ENCODE measurements at places on chromosomes 4 and X.
A peak's percentile ranks its signal among the peaks of the same experiment; 100 is the strongest.

DNA sequence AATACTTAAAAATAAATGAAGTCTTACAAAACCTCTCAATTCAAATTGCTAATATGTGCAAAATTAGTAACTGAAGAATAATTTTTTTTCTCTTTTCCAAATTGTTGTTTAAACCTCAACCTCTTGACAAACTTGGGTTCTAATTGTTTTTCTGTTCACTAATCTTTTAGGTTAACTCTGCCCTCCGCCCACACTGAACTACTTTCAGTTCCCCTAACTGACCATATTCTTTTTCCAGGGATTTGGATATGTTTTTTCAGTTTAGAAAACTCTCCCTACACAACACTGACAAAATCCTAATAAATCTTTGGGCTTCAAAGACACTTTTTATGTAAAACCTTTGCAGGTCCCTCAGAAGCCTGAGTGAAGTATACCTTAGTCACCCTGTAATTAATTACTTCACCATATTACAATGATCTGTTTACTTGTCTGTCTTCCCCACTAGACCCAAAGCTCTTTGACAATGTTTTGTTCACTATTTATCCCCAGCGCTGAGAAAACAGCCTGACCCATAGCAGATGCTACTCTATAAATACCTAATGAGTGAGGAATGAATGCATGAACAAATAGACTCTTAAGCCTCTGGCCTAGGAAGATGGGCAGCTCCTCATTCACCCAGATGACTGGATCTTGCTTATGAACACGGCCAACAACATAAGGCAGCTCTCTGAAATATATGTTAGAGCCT is 134.9 kb downstream of the MAML3 start:
- no peak for DNase-seq

DNA sequence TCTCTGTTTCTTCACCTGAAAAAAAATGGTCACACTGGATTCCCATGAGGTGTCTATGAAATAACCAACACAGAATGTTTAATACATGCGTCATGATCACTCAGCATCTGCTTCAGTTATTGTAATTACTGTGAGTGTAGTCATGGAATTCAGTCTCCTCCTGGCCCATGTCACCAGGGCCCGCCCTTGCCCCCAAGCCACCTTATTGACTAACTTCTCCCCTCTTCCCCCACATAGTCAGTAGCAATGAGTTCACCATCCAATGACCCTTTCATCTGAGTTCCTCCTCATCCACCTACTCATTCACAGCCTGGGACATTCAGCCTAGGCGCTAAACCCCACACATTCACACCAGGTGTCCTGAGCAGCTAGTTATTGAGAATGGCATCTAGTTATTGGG is 15.6 kb downstream of the PNMA6F start:
- DNase-seq = peak; percentile 17

DNA sequence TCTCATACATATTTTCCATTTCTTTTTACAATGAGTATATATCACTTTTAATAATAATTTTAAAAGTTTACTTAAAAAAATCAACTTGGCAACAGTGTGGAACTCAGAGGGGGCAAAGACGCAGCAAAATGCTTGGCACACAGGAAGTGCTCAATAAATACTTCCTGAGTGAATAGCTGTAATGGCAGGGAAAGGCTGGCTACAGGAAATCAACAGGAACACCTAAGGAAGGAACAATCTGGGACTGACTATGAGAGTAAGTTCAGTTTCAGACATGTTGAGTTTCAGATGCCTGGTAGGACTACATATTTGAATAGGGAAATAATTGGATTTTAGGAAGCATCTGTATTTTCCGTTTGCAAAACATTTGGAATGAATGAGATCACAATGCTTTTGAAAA is 137.6 kb downstream of the SCLT1 start:
- DNase-seq = no peak

DNA sequence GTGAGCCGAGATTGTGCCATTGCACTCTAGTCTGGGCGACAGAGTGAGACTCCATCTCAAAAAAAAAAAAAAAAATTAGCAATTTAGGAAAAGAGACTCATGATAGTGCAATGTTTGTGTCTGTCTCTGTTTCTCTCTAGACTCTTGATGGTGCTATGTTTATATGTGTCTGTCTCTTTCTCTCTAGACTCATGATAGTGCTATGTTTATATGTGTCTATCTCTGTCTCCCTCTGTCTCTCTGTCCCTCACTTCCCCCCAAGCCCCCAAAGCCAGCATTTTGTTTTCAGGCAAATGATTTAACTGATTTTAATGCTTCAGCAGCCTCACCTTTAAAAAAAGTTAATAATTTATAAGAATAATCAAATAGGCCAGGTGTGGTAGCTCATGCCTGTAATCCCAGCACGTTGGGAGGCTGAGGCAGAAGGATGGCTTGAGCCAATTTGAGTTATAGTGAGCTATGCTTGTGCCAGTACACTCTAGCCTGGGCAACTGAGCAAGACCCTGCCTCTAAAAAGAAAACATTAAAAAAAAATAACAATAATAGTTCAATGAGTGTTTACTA is 6.9 kb downstream of the MOB1B start:
- DNase-seq = no peak

DNA sequence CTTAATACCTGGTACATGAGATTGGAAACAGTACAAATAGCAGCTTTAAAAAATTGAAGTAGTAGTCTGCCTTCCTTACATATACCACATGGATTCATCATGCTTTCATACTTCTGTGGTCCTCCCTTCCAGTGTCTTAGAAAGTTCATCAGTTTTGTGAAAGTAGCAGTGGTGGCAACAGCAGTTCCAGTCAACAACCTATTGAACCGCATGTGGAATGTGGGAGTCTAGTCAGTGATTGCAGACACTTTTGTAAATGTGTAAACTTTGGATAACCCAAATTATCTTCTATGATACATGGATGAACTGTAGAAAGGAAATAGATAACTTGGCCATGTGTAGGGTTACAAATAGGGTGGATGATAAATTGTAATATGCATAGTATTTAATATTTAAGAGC is 34.1 kb downstream of the FNIP2 start:
- no peak for DNase-seq

GRCh38 chrX:12804655-12805054 is 13.4 kb downstream of the PRPS2 start:
- DNase-seq = no peak

GRCh38 chr4:38113132-38113531 is 152.9 kb downstream of the PTTG2 start:
- DNase-seq = no peak

DNA sequence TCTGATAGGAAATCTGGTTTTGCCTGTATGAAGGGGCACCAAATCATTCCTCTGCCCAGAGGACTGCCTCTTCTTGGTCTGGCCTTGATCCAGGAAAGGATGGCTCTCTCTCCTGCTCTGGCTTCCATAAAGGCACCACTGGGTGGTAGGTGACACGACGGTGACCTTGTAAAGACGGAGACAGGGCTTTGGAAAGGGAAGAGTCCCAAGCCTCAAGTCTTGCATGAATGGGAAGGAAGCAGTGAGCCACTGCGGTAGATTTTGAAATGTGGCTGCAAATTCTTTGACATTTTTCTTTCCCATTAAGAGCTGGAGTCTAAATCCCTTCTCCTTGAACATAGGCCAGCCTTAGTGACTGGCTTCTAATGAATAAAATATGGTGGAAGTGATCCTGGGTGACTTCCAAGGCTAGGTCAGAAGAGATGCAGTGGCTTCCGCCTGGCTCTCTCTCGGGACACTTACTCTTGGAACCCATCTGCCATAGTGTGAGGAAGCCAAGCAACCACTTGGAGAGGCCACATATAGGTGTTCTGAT is 347.4 kb downstream of the BCOR start:
- DNase-seq = no peak

GRCh38 chr4:73944061-73944875 is 37.6 kb downstream of the PF4 start:
- no peak for DNase-seq

- DNase-seq = no peak
These were observed 41.2 kb upstream of the PDHA2 start for GRCh38 chr4:95798727-95799126.

- no peak for DNase-seq
These were observed 88.2 kb upstream of the PPARGC1A start for GRCh38 chr4:23978002-23978401.

DNA sequence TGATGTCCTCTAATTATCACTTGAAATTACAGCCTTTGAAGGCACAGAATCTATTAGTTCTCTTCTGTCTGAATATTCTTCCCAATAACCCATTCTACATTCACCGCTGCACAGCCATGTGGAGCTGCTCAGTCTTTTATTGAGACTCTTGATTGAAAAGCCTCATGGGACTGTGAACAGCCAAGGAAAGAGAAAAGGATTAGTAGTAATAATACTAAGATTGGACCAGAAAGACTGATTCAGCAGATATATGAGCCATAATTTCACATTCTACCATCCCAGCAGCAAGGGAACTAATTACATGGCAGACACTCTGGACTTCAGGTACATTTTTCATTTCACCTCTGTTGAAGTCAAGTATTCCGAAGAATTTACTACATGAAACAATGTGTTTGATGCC is 2471.7 kb downstream of the ARAP2 start:
- no peak for DNase-seq

- DNase-seq = no peak
These were observed 47.5 kb downstream of the DCTD start for GRCh38 chr4:182869697-182870096.

DNA sequence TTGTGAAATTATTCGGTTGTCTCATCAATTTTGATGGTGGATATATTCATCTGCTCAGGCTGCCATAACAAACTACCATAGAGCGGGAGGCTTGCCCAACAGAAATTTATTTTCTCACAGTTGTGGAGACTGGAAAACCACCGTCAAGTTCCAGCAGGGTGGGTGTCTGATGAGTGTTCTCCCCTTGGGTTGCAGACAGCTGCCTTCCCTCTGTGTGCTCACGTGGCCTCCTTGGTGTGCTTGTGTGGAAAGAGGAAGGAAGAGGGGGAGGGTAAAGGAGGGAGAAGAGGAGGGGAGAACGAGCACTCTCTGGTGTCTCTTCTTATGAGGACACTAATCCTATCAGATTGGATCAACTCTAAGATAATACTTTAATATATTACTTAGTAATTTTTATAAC is 123.8 kb upstream of the TEX13D start:
- DNase-seq = no peak

GRCh38 chr4:176849076-176849475 is 56.4 kb upstream of the VEGFC start:
- DNase-seq = no peak

DNA sequence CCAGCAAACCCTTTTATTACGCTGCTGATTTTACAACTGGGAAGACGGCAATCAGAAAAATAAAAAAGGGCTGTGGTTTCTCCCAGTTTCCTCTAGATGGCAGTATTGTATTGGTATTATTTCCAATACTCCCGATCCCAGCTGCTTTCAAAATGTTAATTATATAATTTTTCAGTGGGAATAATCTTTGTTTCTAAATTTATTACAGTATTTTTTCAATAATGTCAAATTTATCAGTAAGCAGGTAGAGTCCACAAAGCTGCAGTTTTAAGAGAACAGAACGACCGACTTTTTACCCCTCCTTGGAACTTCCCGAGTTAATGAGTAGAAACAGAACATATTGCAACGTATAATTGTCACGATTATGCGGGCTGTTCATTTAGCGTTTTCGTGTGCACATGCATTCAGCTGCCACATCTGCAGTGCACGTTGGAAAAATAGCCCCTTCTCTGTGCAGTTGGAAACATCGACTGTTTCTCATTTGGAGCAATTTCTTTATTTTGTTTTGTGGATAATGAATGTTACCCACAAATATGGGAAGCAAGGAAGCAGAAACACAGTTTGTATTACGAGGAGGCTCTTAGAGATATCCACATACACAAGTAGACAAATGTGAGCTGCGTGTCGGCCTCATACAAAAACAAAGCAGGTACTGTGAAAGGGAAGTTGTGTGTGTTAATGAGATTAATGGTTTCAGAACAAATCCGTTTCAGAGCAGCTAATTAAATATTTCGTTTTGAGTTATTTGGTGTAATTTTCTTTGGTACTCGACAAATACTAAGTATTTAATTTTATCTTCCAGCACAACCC is 188.0 kb downstream of the STIM2 start:
- DNase-seq = no peak

GRCh38 chr4:28481565-28481964 is 1620.9 kb downstream of the STIM2 start:
- DNase-seq = no peak

GRCh38 chrX:41716222-41716621 is 7.8 kb upstream of the GPR82 start:
- no peak for DNase-seq

GRCh38 chr4:153115322-153116290 is 88.6 kb upstream of the TRIM2 start:
- peak; percentile 49 for DNase-seq

- no peak for DNase-seq
These were observed 30.2 kb downstream of the CLDN2 start for GRCh38 chrX:106950381-106950780.

GRCh38 chr4:8294036-8294435 is 24.5 kb downstream of the HTRA3 start:
- no peak for DNase-seq

DNA sequence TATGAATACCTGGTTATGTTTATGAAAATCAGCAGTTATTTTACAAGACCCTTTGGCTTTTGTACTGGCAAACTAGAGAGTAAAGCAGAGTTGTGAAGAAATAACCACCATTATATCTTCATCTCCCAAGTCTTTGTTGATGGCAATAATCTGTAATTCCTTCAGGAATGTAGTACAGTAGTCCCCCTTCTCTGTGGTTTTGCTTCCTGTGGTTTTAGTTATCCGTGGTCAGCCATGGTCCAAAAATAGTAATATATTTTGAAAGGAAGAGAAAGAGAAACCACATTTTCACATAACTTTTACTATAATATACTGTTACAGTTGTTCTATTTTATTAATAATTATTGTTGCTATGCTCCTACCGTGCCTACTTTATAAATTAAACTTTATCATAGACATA is 27.8 kb downstream of the BANK1 start:
- DNase-seq = no peak

- DNase-seq = no peak
These were observed 205.3 kb downstream of the SLC39A8 start for GRCh38 chr4:102139932-102140331.

- DNase-seq = no peak
These were observed 6.8 kb upstream of the SASH3 start for GRCh38 chrX:129772796-129773431.

- no peak for DNase-seq
These were observed 690.0 kb upstream of the HS3ST1 start for GRCh38 chr4:12118651-12119213.

DNA sequence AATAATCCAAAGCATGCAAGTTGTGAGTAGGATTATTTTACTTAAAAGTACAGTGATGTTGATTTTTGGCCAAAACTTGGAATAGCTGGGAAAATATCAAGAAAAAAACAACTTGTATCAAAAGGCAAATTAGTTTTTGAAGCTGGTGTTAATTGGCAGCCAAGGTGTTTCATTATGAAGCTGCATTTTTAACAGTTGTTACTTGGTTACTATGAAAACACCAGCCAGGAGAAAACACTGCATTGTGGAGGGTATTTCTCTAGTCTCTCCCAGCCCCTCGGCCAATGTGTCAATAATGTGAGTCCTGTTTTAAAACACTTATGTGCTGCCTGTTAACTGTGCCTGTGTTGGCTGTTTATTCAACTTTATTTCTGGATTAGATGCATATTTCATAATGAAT is 733.4 kb downstream of the ADGRL3 start:
- no peak for DNase-seq
